ENCODE measurements at places on chromosomes 2 and 18. TPM values are rescaled to one million over a fixed set of nuclear protein-coding genes. Genes with fewer than 3 reads are reported as not detected.

Gene C1QL2
- total RNA-seq, result not detected

Gene ZNF516
- total RNA-seq, result 6.8 TPM

Gene AMER3
- total RNA-seq, result not detected

DNA sequence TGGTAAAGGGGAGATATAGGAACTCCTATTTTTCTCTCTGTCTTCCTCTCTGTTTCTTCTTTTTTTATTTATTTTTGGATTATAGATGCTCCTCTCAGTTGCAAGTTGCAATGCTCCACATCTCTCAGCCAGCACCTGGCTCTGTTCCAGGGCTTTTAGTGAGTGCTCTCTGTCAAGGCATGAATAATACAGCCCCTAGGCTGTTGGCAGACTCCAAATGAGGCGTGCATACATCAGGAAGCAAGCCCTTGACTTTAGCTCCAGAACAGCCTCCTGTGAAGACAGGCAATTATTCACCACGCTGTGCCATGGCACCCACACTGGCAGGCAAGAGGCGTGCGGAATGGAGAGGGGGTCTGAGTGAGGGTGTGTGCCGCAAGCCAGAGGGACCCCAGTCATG, 228.1 kb upstream of the PXDN start:
- H3K27ac ChIP-seq, result no peak overlapping the region
- no peak overlapping the region for H3K4me3 ChIP-seq
- no peaks in the 10 kb centered on the region for H3K27me3 ChIP-seq

DNA sequence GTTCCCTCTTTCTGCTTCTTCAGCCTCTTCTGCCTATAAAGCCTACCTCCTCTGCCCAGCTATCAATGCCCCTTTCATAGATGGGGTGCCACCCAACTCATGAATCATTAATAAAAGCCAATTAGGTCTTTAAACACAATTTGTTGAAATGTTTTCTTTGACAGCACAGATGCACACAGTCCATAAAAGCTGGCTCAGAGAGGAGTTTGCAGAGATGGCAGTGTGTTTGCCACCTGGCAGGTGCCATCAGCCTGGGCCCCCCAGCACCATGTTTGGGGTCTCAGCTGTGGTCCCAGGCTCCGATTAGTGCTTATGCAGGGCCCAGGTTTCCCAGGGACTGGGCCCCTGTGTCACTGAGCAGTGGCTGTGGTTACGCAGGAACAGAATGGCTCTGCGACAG, 7.9 kb upstream of the MC2R start:
- no peaks in the 10 kb centered on the region for H3K36me3 ChIP-seq
- H3K4me1 ChIP-seq, result no peaks in the 10 kb centered on the region
- no peak for DNase-seq
- no peak overlapping the region for H3K27ac ChIP-seq

GRCh38 chr2:201996679-201997314, 36.9 kb upstream of the FZD7 start:
- no peak overlapping the region for H3K27ac ChIP-seq
- DNase-seq, result no peak
- no peaks in the 10 kb centered on the region for H3K4me1 ChIP-seq
- no peak overlapping the region for H3K4me3 ChIP-seq
- H3K27me3 ChIP-seq, result no peaks in the 10 kb centered on the region
- no peaks in the 10 kb centered on the region for H3K36me3 ChIP-seq

DNA sequence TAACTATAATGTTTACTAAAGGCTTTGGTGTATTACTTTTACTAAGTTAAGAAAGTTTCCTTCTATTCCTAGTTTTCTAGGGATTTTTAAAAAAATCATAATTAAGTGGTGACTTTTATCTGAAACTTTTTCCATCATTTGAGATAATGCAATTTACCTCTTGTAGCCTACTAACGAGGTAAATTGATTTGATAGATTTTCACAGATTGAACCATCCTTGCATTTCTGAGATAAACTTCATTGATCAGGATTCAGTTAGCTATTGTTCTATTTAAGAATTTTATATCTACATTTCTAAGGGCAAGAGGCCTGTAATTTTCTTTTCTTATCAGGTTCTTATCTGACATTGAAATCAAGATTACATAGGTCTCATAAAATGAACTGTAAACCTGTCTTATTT, 178.1 kb downstream of the MIB1 start:
- no peak for DNase-seq
- H3K27me3 ChIP-seq, result peaks cover 4% of the 10 kb centered on the region
- no peaks in the 10 kb centered on the region for H3K4me1 ChIP-seq

DNA sequence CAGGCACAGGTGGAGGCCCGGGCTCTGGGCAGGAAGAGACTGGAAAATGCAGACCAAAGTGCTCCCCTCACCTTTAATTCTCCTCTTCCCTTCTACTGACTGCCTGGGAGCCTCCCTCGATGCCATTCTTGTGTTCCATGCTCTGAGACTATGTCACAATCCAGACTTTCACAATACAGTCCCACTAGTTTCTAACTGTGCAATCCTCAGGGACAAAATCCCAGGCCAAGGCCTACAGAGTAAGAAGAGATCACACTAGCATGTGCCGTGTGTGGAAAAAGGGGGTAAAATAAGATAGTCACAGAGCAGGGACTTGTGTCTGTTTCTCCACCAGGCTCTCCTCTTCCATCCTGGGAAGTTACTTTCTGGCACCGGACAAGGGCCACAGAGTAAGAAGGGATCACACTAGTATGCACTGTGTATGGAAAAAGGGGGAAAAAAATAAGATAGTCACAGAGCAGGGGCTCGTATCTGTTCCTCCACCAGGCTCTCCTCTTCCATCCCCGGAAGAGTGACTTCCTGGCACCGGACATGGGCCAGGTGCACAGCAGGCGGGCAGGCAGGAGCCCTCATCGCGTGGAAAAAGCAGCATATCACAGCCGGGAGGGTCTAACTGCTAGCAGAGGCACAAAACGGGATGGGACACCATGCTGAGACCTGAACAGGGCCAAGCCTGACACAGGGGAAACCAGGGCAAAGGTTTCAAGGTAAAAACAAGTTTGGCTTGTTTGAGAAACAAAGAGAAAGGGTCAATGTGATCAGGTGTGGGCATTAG, 9.6 kb downstream of the CYB5A start:
- no peak for DNase-seq
- H3K27me3 ChIP-seq, result no peaks in the 10 kb centered on the region
- H3K27ac ChIP-seq, result peak overlapping the region; percentile 3
- H3K4me3 ChIP-seq, result no peak overlapping the region

DNA sequence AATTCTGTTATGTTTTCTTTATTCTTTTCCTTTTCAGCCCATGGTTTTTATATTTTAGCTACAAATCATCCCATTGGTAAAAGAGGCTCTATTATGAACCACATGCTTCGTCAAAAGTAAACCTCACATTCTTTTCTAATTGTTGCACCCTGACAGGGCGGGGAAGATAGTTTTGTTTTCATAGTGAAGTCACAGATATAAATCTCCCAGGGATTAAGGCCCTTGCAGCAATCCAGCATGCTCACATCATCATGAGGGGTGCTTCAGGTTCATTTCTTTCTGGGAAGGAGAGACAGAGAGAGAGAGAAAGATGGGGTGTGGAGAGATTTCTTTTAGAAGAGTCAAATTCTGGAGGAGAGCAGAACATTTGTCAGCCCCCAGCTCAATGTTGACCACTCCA, 124.5 kb upstream of the CDC42EP3 start:
- no peaks in the 10 kb centered on the region for H3K27me3 ChIP-seq
- peaks cover 7% of the 10 kb centered on the region for H3K4me1 ChIP-seq
- no peak for DNase-seq
- H3K36me3 ChIP-seq, result no peaks in the 10 kb centered on the region
- H3K4me3 ChIP-seq, result no peak overlapping the region

DNA sequence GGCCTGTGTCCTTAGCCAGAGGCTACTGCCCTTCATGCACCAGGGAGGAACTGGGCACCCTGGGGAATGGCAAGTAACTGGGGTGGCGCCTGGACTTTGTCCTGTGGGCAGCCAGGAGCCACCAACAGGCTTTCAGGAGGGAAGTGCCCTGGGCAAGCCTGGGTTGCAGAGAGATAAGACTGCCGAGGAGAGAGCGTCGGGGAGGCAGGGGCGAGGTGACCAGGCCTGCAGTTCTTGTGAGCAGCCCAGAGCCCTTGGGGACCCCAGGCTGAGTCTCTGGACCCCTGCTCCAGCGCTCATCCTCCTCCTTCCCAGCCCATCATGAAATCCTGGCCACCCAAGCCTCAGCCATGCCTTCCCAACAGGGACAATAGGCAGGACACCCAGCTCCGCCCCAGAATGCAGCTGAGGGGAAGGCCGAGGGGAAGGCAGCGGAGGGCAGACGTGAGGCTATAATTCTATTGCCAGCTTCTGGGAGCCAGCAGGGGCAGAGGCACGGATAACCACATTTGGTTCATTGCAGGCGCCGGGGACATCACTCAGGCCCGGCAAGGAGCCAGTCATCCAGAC, 25.1 kb downstream of the ADRA2B start:
- H3K27me3 ChIP-seq, result peaks cover 3% of the 10 kb centered on the region
- H3K4me1 ChIP-seq, result peaks cover 2% of the 10 kb centered on the region
- no peaks in the 10 kb centered on the region for H3K36me3 ChIP-seq
- no peak overlapping the region for H3K27ac ChIP-seq
- H3K4me3 ChIP-seq, result no peak overlapping the region
- DNase-seq, result no peak

DNA sequence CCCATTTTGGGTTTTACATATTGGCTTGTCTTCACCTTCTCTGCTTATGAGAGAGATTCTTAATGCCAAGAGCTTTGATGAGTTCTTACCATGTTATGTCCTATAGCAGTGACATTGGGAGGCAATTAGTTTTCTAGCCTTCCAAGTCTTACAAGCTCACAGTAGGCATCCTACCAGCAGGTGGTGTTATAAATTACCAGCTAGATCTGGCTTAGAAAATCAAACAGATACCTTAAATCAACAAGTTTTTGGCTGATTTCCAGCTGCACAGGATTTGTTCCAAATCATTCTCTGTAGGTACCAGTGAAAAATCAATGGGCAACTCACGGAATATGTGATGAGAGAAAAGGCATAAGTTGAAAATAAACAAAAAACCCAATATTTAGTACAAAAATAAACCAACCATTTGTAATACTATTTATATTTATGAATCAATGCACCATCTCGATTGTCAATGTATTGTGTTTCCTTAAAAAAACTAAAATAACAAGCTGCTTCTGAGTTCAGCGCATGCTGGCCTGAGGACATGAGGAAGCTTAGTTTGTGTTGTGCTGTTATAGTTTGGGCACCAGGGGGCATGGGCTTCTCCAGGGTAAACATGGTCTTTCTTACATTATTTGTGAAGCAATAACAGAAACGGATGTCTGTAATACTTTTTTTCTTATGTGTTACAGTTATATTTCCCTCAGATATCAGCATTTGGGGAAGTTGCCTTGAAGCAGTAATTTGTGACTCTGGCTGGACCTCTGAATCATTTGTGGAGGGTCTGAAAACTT, 34.1 kb upstream of the NXPH2 start:
- H3K4me3 ChIP-seq, result no peak overlapping the region
- no peaks in the 10 kb centered on the region for H3K36me3 ChIP-seq
- no peaks in the 10 kb centered on the region for H3K4me1 ChIP-seq
- H3K27me3 ChIP-seq, result peaks cover 16% of the 10 kb centered on the region
- no peak for DNase-seq
